T-helper 22 cell (primary cell): ENCODE measurements at places on chromosomes 7 and 10.

DNA sequence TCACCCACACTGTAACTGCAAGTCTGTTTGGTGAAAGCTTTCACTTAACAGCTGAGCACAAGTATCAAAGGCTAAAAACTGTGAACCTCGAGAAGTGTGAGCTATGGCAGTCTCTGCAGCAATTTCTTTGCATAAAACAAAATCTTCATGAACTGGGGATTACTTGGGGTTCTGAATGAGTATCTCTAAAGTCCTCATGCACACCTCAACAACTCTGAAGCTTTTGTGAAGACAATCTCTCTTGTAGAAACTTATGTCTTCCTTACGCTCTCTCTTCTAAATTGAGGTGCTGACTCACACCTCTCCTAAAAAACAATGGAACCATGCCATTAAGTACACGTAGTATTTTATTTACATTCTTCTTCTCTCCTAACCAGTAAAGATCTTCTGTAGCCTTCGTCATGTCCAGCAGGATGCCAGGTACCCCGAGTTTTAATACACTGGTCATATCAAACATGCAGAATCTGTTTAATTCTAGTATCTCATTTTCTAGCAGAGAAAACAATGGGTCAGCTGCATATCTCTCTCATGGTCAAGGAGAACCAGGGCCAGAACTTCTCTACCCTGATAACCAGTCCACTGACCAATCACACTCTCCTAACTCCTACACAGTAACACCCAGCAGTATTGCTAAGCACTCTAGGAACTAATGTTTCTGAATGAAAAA is 76.9 kb downstream of the UBE2H start:
- DNase-seq = no peak

DNA sequence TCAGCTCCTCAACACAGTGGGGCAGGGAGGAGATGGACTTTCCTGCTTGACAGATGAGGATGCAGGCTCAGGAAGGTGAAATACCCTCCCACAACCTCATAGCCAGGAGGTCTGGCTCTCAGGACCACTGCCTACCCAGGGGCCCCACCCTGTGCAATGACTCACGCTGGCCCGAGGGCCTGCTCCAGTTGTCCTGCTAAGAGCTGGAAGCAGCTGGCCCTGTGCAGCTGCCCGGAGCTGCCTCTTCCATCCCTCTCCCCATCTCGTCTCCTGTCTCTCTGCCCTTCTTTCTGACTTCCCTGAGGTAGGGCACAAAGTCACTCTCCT is 123.9 kb downstream of the ZMIZ1 start:
- no peak for DNase-seq

DNA sequence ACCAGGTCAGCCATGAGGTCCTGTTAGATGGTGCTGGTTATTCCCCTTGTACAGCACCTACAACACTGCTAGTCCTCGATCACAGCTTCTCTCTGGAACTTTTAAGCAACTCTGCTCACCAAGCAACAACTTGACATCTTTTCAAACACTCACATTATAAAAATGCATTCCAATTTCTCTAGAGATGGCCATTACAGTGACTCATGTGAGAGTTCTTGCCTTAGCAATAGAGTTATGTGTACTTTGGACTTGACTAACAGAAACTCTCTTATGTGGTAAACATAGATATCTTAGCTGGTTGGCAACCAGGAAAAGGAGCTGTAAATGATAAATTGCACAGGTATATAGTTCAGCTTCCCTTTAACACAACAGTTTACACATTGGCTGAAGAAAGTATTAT is 122.2 kb downstream of the PDE1C start:
- no peak for DNase-seq

DNA sequence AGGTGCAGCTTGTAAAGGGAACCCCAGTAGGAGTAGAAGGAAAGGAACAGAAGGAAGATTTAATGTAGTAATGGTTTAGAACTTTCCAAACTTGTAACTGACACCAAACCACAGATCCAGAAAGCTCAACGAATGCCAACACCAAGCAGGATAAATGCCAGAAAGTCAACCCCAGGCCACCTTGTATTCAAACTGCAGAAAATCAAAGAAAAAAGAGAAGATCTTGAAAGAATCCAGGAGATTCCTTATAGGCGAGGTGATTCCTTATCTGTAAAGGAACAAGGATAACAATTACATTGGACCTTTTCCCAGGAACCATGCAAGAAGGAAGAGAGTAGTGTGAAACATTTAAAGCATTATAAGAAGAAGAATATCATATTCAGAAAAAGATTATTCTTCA is 93.6 kb downstream of the NKX6-2 start:
- DNase-seq = no peak

DNA sequence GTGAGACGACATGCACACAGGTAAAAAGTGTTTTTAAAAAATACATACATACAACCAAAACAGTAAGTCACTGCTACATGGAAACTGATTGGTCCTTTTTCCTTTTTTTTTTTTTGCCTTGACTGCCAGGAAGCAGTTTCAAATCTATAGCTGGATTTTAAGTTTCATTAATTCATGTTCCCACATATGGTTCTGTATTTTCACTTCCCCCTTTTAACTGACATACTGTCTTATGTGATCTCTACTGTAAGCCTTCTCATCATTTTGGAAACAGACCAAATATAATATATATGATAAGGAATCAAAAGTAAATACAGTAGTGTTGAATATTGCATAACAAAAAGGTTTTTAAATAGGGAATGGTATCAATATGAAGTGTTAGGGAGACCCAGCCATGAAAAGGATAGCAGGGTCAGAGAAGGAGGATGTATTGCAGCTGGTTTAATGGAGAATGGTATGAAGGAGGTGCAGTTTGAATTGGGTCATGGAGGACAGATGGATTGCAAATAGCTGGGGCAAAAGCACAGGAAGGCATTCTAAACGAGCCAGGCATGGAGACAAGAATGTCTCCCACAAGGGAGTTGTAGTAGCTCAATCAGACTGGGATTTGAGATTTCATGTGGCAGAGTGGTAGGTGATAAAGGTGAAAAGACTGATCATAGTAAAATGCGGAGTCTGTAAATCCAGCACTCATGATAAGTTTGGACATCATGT is 5.4 kb downstream of the CAV1 start:
- DNase-seq = no peak

DNA sequence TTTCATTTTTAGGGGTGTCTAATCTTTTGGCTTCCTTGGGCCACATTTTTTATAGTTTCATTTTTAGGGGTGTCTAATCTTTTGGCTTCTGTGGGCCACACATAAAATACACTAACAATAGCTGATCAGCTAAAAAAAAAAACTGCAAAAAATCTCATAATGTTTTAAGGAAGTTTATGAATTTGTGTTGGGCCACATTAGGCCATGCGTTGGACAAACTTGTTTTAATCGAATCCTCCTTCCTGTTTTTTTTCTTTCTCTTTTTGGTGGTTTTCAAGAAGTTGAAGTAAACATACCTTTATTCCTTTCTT is 37.4 kb downstream of the ZNRF2 start:
- no peak for DNase-seq

GRCh38 chr7:27930910-27931476 is 191.0 kb downstream of the TAX1BP1 start:
- DNase-seq = no peak

DNA sequence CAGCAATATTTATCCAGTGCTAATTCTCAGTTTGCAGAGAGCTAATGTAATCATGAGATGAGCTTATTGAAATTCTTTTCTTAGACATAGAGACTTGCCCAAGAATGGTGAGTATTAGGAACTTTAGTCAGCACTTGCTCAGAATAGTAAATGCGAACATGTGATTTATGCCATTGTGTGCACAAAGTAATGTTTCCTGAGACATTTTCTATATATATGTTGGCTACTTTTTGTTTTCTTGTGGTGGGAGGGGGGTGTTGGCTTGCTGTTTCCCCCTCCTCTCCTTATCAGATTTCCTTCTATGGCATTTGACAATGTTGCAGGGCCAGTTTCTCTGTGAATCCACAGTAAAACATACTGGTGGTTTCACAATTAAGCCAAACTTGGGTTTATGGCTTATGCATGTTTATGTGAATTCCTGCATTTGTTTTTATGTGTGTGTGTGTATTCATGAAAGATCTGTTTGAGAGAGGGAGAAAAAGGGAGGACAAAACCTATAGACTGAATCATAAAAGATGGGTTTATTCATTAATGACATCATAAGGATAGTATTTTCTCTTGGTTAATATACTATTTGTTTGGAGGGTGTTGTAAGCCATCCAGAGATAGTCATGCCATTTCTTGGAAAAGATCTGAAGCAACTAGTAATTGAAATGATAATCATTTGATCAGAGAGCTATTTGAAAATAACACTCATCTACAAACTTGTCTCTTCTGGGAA is 36.3 kb downstream of the ARID5B start:
- no peak for DNase-seq

GRCh38 chr10:128571745-128572144 is 445.5 kb upstream of the MKI67 start:
- no peak for DNase-seq

DNA sequence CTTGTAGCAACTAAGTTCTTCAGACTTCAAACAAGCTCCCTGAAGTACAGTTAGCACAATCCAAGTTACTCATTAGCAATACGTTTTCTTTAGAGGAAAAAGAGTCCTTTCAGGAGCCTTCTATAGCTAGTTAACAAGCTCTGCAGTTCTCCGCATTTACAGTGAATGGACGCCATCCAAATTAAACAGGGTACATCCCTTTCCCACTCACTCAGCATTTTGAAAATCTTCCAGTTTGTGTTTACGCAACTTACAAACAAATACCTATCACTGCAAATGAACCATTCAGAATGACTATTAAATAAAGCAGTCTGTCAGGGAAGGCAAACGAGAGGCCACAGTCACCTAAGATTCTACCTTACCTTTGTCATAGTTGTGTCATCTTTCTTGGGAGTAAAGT is 84.5 kb downstream of the RNF32 start:
- DNase-seq = no peak

GRCh38 chr10:128943111-128943510 is 523.9 kb upstream of the MGMT start:
- DNase-seq = no peak

DNA sequence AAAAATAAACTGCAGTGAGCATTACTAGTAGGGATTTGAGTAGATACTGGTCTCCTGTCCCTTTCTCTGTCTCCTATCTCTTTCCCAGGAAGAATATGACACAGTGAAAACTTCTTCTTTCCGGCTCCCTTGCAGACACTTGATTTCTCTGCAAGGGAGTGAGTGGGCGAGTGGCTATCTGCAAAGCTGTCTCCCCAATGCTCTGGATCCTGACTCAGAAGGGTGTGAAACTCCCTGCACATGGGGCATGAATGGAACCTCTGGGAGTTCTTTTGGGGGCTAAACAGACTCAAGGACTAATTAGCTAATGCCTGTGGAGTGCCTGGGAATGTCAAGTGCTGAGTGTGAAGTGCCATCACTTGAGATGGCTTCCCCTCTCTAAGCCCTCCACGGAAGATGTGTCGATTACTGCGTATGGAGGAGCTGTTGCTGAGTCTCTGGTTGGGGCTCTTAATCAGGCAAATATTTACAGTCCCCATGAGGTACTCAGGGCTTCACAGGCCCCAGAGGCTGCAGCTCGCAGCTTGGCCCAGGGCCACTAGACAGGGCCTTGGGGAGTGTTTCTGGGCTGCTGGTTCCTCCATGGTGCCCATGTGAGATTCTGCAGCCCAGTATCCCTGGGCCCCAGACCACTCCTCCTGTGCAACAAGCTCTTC is 139.8 kb downstream of the RPS24 start:
- no peak for DNase-seq

GRCh38 chr7:40701836-40702551 is 567.2 kb downstream of the SUGCT start:
- no peak for DNase-seq

DNA sequence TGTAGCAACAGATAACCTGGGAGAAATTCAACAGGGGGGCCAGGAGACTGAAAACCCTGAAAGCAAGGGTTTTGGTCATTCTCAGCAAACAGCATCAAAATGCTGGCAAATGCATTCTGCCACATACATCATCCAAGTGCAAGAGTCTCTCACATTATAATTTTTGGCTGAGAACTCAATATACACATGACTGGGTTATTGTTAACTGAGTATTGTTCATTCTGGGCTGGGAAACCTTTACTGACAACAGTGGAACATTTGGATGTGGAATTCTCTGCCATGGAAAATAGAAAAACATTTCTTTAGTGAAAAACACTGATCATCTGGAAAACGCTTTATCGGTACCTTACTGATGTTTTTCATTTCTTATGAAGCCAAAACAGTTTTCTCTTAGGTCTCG is 73.1 kb upstream of the MET start:
- no peak for DNase-seq

GRCh38 chr7:123647106-123647730 is 8.4 kb upstream of the LMOD2 start:
- no peak for DNase-seq

DNA sequence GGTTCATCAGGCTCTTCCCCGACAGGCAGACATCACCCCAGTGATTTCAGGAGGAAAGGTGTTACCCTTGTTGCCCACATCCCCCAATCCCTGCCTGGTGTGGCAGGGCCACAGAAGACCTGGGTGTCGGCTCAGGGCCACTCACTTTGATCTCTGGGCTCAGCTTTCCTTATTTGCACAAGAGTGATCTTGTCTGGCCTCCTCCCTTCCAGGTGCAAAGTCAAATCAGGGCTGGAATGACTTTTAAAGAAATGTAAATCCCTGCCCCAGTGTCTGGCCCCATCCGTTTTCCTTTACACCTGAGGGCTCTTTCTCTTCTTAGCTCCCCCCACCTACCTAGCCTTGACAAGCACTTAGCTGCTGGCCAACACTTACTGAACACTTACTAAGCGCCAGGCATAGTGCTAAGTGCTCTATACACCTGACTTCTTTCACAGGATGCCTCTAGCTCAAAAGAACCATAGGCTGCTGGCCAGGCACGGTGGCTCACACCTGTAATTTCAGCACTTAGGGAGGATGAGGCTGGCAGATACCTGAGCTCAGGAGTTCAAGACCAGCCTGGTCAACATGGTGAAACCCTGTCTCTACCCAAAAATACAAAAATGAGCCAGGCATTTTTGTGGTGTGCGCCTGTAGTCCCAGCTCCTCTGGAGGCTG is 979 bp upstream of the NODAL start:
- no peak for DNase-seq

DNA sequence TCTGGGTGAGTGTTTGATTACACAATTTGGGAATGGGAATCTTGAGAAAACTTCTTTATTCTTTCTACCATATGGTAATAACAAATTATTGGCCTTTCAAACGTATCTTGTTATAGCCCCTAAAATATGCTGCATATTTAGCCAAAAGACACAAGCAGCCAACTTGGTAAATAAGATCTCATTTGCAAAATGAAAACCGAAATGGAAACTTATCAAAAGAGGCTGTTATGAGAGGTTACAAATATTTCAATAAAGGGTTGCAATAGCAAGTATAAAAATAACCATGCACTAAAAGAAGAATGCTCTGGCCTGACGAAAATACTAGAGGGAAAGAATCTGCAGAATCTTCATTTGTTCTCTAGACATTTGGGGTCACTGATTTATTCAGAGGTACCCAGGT is 259.5 kb upstream of the LRRN3 start:
- DNase-seq = no peak

GRCh38 chr10:48705401-48705938 is 20.8 kb downstream of the WDFY4 start:
- no peak for DNase-seq

GRCh38 chr10:119207713-119208552 is 562 bp downstream of the GRK5 start:
- no peak for DNase-seq
